ENCODE measurements at places on chromosomes 2 and 18.

- DNase-seq = no peak
Observed at GRCh38 chr2:113058411-113058994, 495 bp upstream of the IL36RN start.

DNA sequence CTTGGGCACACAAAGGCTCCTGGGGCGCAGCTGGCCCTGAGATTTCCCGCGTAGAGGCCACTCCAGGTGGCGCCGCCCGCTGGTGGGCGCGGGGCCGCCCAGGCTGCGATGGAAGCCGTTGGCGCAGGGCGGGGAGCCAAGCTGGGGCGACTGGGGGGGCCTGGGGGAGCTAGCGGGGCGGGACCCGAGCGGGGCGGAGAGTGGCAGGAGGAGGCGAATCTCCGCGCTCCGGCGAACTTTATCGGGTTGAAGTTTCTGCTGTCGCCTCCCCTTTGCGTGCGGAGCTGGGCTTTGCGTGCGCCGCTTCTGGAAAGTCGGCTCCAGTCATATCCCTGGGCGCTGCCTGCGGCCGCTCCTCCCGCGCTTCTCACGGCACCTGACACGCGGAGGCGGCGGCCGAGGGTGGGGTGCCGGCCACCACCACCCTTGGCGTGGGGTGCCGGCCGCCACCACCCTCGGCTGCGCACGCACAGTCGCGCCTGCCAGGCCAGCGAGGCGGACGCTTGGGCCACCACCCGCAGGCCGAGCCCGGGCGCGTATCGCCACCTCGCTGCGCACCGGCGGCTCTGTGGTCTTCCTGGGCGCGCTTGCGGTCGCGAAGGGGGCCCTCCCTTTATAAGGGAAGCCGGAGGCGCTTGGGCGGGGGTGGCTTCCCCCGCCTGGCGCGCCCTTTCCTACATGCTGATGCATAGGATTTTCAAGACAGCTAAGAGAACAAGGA, 919 bp upstream of the CYP1B1 start:
- peak; percentile 39 for DNase-seq

DNA sequence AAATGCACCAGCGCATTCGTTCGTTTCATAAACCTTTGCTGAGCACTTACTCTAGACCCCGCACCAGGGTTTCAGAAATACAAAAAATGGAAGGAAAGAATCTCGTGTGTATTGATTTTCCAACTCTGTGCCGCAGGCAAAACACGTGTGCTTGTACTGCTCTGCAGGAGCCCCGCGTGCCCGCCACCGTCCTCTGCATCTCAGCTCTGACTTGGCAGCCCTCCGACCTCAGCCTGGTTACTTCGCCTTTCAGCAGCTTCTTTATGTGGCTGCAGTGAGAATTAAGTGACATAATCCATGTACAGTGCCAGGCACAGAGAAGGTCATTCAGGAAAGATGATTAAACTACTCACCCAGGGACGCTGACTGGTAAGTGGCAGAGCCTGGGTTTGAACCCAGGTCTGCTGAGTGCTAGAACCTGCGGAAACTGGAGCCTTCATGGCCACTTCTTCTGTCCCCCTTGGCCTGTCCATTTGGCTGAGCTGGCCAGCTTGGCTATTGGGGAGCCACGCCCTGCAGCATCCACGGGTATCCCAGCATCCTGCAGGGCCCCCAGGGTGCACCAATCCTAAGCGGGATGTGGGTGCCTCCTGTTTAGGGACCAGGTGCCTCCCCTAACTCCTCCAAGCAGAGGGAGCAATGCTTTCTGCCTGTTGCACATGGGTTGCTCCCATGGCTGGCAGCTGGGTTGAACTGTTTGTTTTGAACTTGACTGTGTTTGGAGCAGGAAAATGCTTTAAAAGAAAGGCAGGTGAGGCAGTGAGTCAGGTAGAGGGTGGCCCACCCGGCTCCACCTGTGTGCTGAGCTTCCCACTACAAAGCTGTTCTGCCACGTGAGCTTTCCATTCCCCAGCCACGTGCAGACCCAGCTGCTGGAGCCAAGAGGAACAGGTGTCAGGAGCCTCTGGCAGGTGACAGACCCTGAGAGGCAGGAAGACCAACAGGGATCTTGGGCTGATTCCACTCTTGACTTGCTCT, 34.3 kb downstream of the INHBB start:
- no peak for DNase-seq

- DNase-seq = no peak
Observed at GRCh38 chr2:237269138-237269875, 144.7 kb downstream of the COL6A3 start.

GRCh38 chr2:240374085-240374907, 61.2 kb upstream of the GPC1 start:
- DNase-seq = no peak

DNA sequence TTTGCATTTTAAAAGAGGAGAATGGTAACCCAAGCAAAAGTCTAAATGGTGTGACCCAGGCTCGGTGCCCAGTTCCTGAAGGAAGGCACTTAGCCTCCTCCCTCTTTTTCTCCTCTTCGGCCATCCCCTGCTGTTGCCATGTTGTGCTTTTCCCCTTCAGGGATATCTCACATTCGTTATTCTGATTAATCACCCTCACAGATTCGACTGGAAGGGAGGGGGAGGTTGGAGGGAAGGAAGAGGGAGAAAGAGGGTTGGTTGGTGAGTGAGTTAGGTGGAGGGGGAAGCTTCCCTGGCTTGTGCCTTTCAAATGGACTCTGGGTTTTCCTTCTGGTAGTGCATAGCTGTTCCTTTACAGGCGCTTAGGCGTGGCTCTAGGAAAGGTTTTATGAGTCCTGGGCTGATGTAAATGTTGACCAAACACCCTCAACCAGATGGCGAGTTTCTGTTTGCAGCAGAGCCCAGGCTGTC, 39.0 kb upstream of the LYPD6B start:
- no peak for DNase-seq

DNA sequence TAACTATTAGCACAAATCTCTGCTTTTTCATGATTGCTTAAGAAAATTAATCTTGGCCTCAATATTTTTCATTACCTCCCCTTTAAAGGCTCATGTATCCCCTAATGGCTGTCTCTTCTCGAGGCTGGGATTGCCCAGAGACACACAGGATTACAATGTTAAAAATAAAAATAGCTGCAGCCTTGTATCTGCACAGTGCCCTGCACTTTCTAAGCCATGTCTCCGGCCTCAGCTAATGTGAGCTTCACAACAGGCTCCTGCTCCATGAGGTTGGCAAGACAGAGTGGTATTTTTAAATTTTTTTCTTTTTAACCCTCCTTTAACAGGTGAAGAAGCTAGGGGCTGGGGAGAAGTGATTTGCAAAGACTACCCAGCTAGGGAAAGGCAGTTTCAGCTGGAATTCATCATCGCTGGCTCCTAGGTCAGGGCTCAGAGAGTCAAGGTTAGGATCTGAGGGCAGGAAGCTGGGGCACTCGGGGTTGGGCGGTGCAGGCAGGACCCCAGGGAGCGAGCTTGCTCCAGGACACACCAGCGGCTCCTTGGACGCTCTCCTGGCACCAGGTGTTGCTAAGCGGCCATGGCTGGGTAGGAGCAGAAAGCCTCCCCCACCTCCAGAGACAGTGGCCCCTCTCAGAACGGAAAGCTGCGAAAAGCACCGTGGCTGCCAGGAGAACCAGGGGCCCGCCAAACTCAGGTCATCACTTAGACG, 135.6 kb downstream of the SMAD2 start:
- DNase-seq = no peak

- no peak for DNase-seq
Observed at GRCh38 chr2:40786636-40787035, 334.7 kb upstream of the SLC8A1 start.

GRCh38 chr2:225002039-225002655, 40.1 kb downstream of the DOCK10 start:
- peak; percentile 37 for DNase-seq

- no peak for DNase-seq
Observed at GRCh38 chr2:100812573-100812972, 7.4 kb upstream of the NPAS2 start.

- DNase-seq = no peak
Observed at GRCh38 chr18:48791636-48792105, 159.1 kb downstream of the SMAD7 start.

- no peak for DNase-seq
Observed at GRCh38 chr2:8999102-8999446, 4.4 kb downstream of the MBOAT2 start.

DNA sequence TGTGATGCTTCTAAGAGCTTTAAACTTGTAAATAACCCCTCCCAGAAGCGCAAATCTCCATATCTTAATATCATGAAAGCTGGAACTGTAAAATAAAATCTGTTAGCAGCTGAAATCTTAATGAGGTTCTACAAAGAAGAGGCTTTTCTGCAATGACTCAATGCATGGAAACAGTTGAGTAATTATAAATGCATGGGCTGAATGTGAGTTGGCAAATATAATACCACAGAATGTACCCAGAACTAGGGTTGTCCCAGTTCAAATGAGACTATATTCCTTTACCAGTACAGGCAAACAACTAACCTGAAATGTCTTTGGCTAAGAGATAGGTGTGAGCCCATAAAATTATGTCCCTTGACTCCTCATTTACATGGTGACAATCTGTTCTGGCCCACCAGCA, 52.9 kb downstream of the SATB2 start:
- no peak for DNase-seq

GRCh38 chr2:110157153-110157793, 41.7 kb upstream of the MALL start:
- no peak for DNase-seq

DNA sequence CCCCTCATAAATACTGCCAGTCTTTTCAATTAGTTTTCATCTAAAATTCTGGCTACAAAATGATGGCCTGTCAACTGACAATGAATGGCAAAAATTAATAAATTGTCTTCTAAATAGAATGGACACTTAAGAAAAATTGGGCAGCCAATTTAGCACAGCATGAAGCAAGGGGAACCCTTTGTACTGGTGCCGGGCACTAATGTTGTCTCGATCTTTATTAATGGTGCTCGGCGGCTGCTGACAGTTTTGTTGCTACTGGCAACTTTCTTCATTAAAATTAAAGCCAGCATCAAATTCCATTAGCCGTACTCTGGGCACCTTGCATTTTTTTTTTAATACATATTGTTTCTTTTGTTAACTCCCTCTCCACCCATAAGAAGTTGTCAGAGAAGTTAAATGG, 309.3 kb downstream of the GBX2 start:
- no peak for DNase-seq

GRCh38 chr2:140529706-140530105, 1601.1 kb downstream of the LRP1B start:
- DNase-seq = no peak

- peak; percentile 21 for DNase-seq
Observed at GRCh38 chr2:231900486-231900942, 25.7 kb downstream of the NPPC start.

DNA sequence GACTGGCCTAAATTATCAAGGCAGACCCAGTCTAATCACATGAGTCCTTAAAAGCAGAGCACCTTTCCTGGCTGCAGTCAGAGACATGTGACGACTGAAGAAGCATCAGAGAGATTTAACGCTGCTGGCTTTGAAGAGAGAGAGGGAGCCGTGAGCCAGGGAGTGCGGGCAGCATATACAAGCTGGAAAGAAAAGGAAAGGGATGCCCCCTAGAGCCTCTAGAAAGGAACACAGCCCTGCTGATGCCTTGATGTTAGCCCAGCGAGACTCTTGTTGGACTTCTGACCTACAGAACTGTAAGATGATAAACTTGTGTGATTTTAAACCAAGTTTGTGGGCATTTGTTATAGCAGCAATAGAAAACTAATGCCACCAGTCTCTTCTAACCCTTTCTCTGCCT, 58.1 kb downstream of the HEATR5B start:
- DNase-seq = no peak

- no peak for DNase-seq
Observed at GRCh38 chr2:106638043-106638442, 150.9 kb downstream of the CD8B2 start.

GRCh38 chr2:166665991-166666940, 172.2 kb upstream of the SCN7A start:
- no peak for DNase-seq

DNA sequence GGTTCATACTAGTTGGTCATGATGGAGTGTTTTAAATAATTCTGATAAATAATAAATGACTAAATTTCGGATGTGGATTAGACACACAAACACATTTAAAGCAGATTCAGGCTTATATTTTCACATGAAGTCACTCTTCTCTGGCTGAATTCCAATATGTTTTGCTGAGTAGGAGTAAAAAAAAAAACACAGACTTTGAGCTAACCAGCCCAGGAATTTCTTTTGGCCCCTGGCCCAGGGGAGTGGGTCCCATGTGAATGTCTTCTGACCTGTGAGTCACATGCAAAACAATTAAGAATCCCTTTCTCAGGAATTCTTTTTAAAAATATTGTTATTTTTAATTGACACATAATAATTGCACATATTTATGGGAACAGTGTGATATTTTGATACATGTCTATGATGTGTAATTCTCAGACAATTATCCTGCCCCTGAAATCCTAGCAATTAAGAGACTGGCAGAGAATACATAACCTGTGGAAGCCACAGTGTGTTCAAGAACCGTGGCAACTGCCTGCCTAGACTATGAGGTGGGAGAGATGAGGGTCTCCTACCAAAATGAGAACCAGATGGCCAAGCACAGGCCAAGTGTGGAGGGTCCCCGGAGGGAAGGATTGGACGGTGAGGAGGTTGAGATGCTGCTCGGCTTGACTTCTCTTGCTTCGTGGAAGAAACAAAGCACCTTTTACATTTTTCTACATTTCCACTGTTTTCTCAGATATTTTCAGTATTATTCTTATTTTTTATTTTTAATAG, 236.4 kb downstream of the PIEZO2 start:
- DNase-seq = no peak

DNA sequence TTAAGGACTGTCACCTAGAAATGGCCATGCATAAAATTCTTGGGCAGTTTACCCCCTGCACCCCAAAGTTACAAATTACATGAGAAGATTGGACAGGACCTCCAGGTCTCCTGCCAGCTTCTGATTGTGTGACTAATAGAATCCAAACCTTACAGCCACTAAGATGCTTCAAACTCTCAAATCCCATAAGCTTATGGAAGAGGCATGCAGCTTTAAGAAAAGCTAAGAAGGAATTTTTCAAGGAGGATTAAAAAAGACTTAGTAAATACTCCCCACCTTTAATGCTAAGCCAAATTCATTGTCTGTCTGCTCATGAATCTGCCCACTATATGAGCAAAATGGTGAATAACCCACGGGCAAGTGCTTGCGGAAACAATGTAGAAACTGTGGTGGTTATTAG, 86.3 kb downstream of the MAIP1 start:
- DNase-seq = no peak

- no peak for DNase-seq
Observed at GRCh38 chr2:188364033-188364630, 72.5 kb downstream of the GULP1 start.

- no peak for DNase-seq
Observed at GRCh38 chr2:201263779-201264178, 3.4 kb downstream of the CASP8 start.

GRCh38 chr2:122136056-122136455, 380.6 kb downstream of the TSN start:
- DNase-seq = no peak

All from activated T-helper 9 cell treated with anti-CD3 and anti-CD28 coated beads, Interleukin-2, amount 50 U/mL, for 16 hours (primary cell).